ENCODE measurements at places on chromosomes 5 and 9.
A peak's percentile ranks its signal among the peaks of the same experiment; 100 is the strongest.

DNA sequence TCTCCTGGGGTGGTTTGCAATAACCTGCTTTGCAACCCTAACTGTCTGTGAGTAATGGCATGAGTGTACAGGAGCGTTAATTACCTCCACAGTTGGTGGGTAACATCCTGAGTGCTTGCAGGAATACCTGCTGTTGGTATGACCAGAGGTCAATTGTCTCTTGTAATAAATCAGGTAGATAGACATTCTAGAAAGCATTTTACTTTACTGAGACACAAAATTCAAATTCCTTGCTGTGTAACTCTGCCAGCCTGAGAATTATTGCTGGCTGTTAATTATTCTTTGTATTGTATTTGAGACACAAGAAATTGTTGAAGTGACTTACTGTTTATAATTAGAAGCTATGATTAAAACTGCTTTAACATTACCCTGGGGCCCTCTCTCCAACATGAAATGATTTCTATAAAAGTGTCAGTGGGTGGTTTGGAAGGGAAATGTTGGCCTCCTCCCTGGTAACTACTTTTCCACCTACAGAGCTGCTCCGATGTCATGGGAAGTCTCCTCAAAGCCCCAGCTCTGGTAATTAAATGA, 150.8 kb upstream of the ADCY2 start:
- DNase-seq, result no peak

DNA sequence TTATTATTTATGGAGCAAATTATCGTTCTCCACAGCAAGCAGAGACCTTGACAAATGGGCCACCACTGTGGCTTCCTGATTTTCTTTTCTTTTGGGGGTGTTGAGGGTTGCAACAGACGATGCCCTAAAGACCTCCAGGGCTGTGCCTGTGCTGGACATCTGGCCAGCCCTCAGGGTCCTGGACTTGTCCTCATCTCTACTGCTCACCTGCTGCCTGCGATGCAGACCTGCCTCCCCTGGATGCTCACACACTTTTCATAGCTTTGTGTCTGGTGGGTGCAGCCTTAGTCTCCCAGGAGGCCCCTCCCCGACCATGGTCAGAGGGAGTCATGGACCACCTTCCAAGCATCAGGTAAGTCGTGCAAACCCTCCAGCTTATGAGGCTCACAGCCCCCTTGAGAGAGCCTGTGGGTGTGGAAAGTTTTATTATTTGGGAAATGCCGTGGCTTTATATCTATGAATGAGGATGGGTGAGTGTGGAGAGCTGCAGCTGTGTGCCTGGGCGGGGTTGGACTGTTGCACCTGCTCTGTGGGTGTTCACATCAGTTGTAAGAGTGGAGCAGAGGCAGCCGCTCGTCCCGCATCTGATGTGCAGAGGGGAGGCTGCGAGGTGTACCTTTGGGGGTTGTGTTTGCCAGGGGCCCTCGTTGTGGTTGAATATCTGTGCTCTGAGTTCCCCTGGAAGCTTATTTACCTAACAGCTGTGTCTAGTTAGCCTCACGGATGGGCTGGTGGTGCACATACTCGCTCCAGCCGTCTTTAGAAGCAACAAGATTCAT, 126.3 kb upstream of the IRX4 start:
- no peak for DNase-seq

DNA sequence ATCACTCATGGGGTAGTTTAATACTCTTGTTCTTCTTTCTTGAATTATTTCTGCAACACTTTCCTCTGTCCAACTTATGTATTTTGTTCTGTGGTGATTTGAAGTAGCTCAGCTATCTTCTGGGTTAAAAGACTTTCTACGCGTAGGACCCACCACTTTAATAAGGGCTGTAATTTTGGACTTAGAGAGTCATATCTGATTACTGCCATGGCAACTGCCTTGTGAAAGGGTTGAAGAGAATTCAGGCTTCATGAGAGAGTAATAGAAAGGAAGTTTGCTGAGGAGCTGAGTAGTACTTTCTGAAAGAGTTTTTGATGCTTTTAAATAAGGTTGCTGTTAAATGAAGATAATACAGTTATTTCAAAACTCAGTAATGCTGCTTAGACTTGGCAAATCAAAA, 89.5 kb downstream of the TLE4 start:
- DNase-seq, result no peak

- DNase-seq, result peak; percentile 30
Measured at GRCh38 chr5:16464664-16465543, 696 bp downstream of the ZNF622 start.

GRCh38 chr5:123518111-123518510, 6.1 kb downstream of the CSNK1G3 start:
- no peak for DNase-seq

DNA sequence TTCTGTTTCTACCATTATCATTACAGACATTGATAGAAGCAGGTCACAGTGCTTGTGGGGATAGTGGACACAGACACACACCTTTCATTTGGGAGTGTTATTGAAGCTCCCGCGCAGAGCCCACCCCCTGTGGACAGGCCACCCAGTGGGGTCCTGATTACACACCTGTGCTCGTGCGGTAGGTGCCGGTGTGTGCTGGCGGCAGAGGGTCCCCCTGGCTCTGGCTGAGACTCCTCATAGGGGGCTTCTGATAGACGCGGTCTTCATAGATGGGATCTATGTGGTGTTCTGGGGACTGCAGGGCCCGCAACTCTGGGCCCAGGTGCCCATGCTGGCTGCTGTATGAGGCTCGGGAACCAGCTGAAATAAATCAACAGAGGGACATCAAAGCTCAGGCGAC, 539.7 kb downstream of the CTNND2 start:
- DNase-seq, result no peak

- no peak for DNase-seq
Measured at GRCh38 chr9:105496826-105497225, 49.0 kb downstream of the FSD1L start.

GRCh38 chr5:115778417-115778816, 38.0 kb downstream of the CDO1 start:
- DNase-seq, result no peak

- no peak for DNase-seq
Measured at GRCh38 chr5:7955476-7955875, 86.5 kb downstream of the MTRR start.

- DNase-seq, result peak; percentile 18
Measured at GRCh38 chr5:109455598-109456096, 45.9 kb upstream of the PJA2 start.

DNA sequence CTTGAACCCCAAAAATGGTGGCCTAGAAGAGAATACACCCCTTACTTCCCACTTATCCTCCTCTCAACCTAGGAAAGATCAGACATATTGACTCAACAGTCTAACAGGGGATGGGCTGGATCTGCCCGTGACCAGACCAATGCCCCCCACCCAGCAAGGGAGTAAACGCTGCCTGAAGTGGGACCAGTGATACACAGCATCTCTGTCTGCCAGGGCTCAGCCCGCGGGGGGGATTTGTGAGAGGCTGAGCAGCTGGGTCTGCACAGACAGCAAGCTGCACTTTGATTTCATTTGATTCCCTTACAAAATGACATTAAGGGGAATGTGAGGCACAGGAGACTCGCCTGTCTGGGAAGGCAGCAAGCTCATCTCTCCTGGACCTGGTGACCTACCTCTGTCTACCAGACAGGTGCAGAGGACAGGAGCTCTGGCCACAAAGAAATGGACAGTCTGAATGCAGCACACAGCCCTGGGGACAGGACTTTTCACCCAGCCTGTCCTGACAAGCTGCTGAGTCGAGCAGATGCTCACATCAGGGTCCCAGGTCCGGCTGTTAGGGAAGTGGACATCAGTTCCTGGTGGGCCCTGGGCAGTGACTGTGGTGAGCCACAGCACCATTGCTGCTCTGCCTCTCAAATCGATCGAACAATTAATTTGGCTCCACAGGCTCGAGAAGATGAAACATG, 79.9 kb downstream of the RGS3 start:
- DNase-seq, result no peak

All from mucosa of descending colon (tissue), 3 donors.